SK-MEL-5 (cell line): ENCODE measurements at places on chromosomes 13 and 19. TPM values are rescaled to one million over a fixed set of nuclear protein-coding genes. Genes with fewer than 3 reads are reported as not detected.

HCN2 gene
- total RNA-seq, result 1.1 and 1.2 TPM in 2 replicates

KRTDAP gene
- total RNA-seq, result not detected in 2 replicates

ZIC5 gene
- 2.7 and 2.8 TPM in 2 replicates for total RNA-seq

VWA8 gene
- 19.9 and 20.3 TPM in 2 replicates for total RNA-seq

TARM1 gene
- not detected in 2 replicates for total RNA-seq

SULT2A1 gene
- 0.16 and 0.21 TPM in 2 replicates for total RNA-seq
